ENCODE measurements at places on chromosomes 5 and 9. TPM values are rescaled to one million over a fixed set of nuclear protein-coding genes. Genes with fewer than 3 reads are reported as not detected.

Gene ISL1
- total RNA-seq: not detected

Gene SLC34A3
- total RNA-seq: not detected

Gene FOXD4L4
- total RNA-seq: not detected

Gene CTXN3
- total RNA-seq: not detected

Gene SOWAHA
- 0.16 TPM for total RNA-seq

Gene CYLC2
- total RNA-seq: not detected

Gene FOXD4L3
- not detected for total RNA-seq

Gene TARS1
- total RNA-seq: 78.8 TPM

All from mesangial cell (primary cell).